ENCODE measurements at places on chromosomes 16 and 17. TPM values are rescaled to one million over a fixed set of nuclear protein-coding genes. Genes with fewer than 3 reads are reported as not detected.

FOXN1 gene
- total RNA-seq: not detected

DNA sequence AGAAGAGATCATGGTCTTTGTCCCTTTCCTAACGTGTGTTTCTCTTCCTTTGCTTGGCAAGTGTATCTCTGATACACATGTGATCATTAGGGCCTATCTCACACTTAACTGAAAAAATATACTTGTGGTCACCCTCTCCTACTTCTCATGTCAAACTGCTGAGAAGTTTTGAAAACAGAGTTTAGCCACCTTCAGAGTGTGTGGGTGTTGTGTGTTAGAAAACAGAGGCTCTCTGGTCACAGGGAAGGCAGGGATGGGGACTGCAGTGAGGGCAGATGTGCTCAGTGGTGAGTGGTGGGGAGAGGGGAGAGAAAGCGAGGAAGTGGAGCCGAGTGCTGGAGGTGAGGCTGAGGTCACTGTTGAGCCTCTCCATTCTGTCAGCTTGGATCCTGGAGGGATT, 29.4 kb downstream of the GRB7 start:
- DNase-seq: no peak

GNG13 gene
- total RNA-seq: not detected

GRCh38 chr17:31148205-31148604, 53.4 kb downstream of the NF1 start:
- DNase-seq: no peak

GRCh38 chr16:6356911-6357310, 975.7 kb upstream of the RBFOX1 start:
- no peak for DNase-seq

TBC1D3E gene
- total RNA-seq: not detected

RBBP6 gene
- 61.9 TPM for total RNA-seq

MSLN gene
- not detected for total RNA-seq

DNA sequence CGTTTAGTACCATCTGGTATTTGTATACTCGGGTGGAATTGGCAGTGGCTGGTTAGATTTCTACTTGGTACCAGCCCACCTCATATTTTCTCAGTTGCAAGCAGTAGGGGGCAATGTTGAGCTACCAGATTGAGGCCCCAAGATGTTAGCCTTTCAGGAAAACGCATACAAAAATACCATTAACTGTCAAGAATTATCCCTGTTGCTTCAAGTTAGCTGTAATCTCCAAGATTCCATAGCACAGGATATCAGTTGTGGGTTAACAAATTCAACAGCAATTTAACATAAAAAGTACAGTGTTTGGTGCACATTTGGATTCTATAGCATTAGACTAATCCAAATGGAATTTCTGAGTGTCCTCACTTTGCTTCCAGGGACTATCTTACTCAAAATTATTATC, 188.2 kb downstream of the FTO start:
- DNase-seq: peak; percentile 6

GRCh38 chr16:987906-988305, 6.3 kb downstream of the SOX8 start:
- DNase-seq: no peak

DNA sequence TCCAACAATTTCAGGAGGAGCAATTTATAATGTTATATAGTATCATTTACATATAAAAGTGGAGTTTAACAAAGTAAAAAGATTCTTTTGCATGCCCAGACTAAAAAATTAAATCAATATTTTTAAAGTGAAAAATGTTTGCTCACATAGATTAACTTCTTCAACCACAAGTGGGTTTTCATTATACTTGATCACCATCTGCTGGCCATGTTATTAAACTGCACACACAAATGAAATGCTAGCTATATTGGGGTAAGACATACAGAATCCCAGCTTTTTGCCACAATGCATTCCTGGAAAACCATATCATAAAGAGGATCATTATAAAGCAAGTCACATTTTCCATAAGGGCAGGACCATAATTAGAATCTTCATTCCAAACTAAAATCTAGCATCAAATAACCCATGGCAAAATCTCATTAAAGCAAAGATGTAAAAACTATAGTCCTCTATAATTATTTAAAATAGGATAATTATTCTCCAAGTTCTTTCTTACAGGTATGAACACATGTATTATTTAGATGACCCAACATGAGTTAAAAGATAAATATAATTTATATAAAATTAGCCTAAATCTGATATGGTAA, 26.3 kb downstream of the CEP112 start:
- no peak for DNase-seq

DNA sequence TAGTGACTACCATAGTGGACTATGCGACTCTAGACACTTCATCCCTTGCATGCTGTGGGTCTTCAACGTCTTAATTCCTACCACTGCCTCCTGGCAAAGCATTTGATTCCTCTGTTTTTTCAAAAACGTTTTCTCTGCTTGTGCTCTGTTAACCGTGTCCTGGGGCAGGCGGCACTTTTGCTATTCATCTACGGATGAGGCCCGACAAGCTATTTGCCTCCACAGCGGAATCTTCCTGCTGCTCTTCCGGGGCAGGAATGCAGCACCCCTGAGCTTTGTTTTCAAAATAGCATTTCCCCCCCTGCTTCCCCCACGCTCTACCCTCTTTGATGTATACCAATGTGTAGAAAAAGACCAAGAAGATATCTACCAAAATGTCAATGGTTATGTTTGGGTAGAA, 39.8 kb upstream of the METTL16 start:
- no peak for DNase-seq

DNA sequence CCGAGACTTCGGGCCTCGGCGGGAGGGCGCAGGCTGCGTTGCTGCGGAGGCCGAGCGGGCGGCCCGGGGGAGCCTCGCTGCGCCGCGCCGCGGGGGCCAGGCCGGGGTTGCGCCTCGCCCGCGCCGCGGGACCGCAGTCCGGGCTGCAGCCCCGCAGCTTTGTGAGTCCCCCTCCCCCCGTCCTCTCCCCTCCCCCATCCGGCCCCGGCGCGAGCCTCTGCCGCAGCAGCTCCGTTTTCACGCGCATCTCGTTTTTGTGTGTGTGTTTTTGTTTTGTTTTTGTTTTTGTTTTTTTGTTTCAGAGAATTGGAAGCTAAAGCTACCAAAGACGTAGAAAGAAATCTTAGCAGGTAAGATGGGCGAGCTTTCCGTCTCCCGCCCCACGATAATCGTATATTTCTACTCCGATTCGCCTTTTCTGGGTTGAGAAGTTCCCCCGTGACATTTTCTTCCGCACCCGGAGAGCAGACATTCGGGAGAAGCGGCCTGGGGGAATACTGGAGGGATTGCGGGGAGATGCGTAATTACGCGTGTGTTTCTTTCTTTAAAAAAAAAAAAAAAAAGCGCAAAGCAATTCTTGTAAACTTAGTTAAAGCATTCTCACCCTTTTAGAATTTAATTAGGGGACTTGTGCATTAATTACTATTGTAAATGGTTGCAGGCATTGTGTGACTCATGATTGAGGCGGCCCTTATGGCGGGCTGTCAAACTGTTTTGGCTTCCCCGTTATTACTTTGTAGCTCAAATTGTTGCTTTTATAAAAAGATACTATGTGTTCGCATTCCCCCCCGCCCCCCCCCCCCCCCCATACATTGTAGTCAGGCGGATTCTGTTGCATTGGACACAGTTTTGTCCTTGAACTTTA, 732 bp downstream of the TNRC6A start:
- DNase-seq: no peak

- no peak for DNase-seq
Measured at GRCh38 chr17:57572062-57572461, 173.0 kb downstream of the CCDC182 start.

DNA sequence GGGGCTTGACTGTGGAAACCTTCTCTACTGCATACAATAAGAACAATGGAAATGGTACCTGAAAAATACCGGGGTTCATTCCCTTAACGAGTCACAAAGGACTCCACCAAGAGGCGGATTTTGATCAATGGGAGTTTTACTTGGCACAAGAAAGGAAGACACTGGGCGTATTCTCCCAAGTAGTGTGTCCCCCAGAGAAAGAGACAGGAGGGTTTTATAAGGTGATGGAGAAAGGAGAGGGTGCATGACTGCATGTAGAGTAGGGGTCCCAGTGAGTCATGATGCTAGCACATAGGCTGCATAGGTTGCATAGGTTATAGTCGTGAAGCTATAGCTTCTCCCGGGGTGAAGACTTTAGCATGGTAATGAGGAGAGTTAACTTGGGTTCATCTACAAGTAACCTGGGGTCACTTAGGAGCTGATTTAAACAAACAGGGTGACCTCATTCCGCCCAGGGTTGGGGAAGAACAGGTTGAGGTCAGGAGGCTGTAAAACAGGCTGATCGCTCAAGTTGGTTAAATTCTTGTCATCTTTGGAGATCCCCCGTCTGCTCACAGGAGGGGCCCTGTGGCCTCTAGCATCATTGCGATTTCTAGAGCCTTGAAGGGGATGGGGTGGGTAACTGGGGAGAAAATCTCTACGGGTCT, 1.5 kb downstream of the MPV17L start:
- no peak for DNase-seq

GRCh38 chr17:41540921-41541625, 13.0 kb upstream of the KRT19 start:
- no peak for DNase-seq

GRCh38 chr17:34826332-34826731, 134.9 kb downstream of the CCT6B start:
- DNase-seq: no peak

VEZF1 gene
- 29.5 TPM for total RNA-seq

DNA sequence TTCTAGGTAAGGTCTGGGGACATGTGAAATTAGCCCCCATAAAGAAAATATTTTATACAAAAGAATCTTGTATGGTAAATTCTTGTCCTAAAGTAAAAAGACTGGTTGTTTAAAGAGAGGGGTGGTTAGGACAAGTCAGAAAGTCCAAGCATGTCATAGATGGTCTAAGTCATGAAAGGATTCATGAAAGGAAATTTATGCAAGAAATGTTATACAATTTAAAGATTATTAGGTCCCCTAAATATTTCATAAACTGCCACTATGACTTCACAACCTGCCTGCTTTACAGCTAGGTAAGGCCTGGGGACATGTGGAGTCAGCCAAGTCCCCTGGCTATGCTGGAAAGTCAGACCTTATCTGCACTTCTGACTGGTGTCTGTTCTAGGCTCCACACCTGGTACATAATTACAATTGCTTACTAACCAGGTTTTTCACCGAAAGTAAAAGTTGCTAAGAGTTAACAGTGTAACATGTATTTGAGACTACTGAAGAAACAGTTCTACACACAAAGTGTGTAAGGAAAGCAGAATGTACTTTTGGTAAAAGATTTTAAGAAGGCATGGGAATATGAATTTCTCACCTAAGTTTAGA, 17.0 kb downstream of the N4BP1 start:
- no peak for DNase-seq

DNA sequence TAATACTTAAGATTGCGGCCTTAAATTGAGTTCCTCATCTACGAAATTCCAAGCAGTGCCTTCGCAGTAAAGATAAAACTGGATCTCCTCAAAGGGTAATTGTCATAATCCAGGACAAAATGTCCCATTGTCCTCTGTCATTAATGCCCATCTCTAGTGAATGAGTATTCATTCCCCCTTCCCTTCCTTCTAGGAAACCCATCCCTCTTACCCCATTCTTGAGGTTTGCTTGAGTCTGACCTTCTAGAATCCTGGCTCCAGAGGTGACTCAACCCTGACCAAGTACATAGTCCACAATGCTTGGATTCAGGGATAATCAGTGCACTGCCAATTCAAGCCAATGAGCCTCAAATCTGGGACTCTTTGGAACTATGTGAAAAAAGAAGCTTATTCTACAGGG, 47.0 kb upstream of the MAF start:
- DNase-seq: no peak

GRCh38 chr17:3475812-3476610, at the start of gene ASPA:
TSS of gene ASPA (plus strand) at chr17:3475997. CDS start at chr17:3476160, 163 bp downstream.
- DNase-seq: no peak

GRCh38 chr16:12906271-12906670, 4.9 kb downstream of the SHISA9 start:
- no peak for DNase-seq

TMC8 gene
- 117 TPM for total RNA-seq

DNA sequence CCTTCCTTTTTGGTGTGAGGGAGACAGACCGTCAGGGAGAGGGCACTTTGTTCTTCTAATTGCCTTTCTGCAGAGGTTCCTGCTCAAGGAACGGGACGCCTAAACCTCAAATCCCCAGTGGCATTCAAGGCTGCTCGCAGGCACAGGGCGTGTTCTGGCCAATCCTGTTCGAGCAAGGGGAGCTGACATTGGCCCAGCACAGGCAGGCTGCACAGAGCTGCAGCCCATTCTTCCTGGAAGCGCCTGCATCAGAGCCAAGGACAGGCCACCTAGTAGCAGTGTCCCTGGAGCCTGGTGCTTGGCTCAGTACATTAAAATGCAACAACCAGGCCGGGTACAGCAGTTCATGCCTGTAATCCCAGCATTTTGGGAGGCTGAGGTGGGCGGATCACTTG, 72.2 kb upstream of the CREBBP start:
- DNase-seq: no peak

DNAJC7 gene
- 111 TPM for total RNA-seq

GNGT2 gene
- total RNA-seq: 24.0 TPM

DNA sequence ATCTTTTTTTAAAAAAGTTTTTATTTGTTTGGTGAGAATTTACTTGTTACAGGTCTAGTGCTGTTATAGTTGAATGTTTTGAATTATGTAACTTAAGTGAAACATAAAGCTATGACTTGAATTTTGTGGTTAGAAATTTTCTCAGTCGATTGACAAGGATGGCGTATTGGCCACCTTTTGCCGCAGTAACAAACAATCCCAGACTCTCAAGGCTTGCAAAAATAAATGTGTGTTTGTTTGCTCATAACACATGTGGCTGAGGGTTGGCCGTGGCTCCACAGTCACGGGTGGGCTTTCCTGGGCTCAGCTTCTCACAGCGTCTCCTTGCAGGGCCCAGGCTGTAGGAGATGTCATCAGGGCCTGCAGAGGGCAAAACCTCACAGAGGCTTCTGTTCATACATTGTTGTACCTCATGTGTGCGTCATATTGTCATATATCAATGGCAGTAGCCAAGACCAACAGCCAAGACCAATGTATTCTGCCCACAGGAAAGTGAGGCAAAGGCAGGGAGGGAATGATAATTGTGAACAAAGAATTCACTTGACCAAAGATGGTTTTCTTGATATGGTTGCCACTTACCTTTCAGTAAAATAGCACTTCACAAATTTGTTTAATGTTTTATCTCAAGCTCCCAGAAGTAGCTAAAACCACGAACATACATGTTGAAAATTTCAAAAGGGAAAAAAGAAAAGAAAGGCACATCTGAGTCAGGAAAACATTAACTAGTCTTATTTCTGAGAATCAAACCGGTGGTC, 93.5 kb downstream of the WWOX start:
- DNase-seq: no peak

DNA sequence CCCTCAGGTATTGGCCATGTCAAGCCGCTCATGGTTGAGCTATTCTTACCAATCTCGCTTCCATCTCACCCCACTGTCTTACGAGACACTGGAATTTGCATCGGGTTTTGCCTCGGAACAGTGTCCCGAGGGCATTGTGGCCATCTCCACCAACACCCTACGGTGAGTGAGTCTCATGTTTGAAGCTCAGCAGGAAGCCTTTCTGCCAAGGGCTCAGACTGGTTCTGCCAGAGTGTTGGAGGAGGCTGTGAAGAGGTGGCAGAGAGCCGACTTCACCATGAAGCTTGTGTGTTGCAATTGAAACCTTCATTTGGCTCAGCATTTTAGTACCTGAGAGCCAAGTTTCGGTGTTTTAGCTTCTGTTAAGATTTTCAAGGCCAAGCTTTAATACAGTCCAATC, 38.0 kb downstream of the SF3B3 start:
- no peak for DNase-seq

GRCh38 chr17:80529104-80529903, 15.3 kb upstream of the RPTOR start:
- DNase-seq: no peak

All from CD8-positive, alpha-beta memory T cell (primary cell).